ENCODE measurements at places on chromosomes 1 and 21.

DNA sequence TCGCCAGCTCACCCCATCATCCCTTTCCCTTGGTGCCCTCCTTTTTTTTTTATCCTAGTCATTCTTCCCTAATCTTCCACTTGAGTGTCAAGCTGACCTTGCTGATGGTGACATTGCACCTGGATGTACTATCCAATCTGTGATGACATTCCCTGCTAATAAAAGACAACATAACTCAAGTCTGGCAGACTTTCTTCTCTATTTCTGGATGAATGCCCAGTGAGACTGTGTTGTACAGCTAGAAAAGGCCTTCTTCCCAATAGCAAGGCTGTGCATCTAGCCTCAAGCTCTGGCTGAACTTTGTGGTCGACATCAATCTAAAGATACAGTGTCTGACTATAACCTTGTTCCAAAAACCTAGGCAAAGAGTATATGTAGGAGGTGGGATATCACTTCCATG lies 6.4 kb downstream of the IL24 start:
- peak; percentile 66 for DNase-seq

DNA sequence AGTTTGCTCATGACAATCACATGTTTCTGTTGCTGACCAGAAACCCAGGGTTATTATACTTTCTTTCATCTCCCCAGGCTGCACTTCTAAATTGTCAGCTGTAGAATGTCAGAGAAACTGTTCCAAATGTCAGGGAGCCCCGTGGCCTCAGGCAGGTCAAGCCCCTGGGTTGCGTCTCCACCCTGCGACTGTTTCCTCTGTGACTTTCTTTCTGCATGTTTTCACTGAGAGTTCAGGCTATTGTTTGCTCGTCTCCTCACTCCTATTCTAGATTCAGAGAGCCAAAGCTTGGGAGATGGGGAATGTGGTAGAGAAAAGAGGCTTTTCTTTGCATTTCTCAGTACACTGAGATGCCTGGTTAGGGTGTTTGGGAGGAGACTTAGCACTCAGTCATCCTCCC lies 97.4 kb downstream of the CENPF start:
- DNase-seq: no peak

GRCh38 chr1:56200896-56201295 lies 378.5 kb downstream of the PLPP3 start:
- peak; percentile 65 for DNase-seq

GRCh38 chr1:174569240-174569639 lies 121.5 kb downstream of the GPR52 start:
- DNase-seq: no peak

- no peak for DNase-seq
These were observed 111.6 kb upstream of the VAMP3 start for GRCh38 chr1:7659514-7659913.

GRCh38 chr21:16426936-16427335 lies 697.2 kb downstream of the USP25 start:
- no peak for DNase-seq

- DNase-seq: no peak
These were observed 595 bp downstream of the IL10RB start for GRCh38 chr21:33266789-33267135.

DNA sequence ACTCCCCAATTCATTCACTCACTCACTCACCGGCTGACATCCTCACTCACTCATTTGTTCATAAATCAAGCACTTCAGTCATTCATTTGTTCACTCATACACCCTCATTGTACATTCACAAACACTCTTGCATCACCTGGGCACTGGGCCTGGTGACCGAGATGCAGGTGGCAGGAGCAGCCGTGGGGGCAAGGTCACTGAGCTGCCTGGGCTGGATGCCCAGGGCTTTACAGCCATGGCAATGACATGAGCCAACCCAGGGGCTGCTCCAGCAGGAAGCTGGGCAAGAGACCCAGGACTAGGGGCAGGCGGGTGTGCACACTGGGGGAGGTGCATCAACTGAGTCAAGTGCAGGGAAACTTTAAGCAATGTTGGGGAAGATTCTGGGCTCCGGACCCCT lies 113.6 kb upstream of the IGSF21 start:
- no peak for DNase-seq
